ENCODE measurements at places on chromosomes 6 and 20.

DNA sequence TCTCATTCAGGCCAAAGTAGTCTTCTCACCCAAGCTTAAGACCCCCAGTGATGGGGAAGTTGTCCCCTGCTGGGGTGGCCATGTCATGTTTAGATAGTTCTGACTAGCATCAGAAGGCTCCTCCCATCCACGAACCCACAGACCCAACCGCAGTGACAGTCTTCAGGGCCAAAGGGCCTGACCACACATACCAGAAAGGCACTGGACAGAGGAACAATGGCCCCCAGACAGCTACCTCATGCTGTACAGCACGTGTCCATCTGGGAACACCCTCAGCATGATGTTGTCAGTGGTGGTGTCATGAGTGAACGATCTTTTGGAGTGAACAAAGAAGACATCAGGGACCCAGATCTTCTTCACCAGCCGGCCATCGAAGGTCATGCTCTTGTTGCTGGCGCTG, 46.3 kb downstream of the GABRR2 start:
- no peak for DNase-seq

GRCh38 chr6:45965792-45966191, 49.9 kb downstream of the CLIC5 start:
- no peak for DNase-seq

- DNase-seq: no peak
Measured at GRCh38 chr6:13664703-13665352, 46.8 kb downstream of the RANBP9 start.

GRCh38 chr6:170208651-170209353, 82.1 kb downstream of the DLL1 start:
- no peak for DNase-seq

DNA sequence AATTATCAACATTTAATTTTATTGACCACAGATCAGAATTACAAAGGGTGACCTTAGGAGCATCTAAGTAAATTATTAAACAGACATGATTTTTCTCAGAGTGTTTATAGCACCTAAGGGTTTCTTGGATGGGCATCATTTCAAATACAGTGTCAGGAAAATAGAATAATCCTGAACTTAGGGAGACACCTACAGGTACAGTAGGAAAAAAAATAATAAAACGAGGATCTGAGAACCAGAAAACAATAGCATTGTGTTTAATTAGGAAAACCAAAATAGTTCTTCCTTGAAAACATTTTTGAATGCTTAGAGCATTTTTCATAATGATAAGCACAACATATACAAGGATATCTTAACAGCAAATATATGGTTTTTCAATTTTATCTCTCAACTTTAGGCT, 39.2 kb downstream of the MMUT start:
- no peak for DNase-seq

- DNase-seq: no peak
Measured at GRCh38 chr6:126603410-126603809, 263.5 kb downstream of the CENPW start.

GRCh38 chr6:63475707-63476106, 96.6 kb upstream of the LOC128125822 start:
- DNase-seq: no peak

DNA sequence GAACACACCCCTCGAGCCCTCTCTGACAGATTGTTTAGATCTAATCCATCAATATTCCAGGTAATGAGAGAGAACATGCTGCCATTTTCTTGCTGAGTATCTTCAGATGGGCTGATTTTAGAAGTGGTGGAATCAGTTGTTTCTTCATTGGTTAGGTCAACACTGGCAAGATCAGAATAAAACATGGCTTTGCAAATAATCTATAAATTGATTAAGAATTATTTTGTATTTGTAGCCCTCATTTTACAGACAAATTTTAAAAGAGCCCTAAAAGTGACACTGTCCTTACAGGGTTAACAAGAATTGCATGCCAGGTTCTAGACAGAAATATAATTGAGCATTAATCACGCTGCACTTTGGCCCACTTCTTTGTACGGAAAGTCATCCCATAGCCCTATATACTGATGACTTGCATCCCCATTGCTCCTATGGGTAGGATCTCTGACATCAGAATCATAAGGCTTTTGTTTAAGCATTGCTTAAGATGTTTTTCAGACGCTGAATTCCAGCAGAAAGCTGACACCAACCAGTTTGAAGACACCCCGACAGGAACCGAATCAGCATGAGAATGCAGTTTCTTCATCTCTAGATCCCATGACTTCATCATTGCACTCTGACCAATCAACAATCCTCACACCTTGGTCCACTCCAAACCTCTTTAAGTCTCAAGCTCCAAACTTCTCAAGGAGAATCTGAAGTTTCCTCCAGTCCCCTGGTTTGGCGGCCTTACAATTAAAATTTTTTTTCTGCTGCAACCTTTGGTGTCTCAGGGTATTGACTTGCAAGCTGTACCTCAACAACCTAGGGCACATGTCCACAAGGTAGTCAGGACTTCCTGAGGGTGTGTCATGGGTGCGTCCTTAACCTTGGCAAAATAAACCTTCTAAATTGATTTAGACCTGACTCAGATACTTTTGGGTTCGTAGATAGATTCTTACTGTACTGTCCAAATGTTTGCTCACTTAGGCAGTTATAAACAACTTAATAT, 7.8 kb downstream of the TDP2 start:
- no peak for DNase-seq

GRCh38 chr6:24961852-24962251, 26.1 kb upstream of the RIPOR2 start:
- DNase-seq: no peak

DNA sequence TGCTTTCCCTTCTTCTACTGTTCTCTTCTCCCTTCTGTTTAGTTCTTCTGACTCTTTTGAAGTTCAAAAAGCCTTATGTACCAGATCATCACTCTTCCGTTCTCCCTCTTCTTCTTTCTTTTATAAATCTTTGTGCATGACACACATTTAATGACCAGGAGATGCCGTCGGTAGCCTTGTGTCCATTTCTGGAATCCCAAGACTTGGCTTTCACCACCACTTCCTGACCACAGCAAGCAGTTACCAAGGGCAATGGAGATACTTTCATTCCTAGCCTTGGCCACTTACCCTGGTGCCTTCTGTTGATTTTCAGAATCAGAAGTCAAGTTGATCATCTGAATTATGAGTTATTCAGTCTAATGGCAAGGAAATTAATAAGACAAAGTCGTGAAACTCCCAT, 268.5 kb upstream of the QKI start:
- DNase-seq: no peak

DNA sequence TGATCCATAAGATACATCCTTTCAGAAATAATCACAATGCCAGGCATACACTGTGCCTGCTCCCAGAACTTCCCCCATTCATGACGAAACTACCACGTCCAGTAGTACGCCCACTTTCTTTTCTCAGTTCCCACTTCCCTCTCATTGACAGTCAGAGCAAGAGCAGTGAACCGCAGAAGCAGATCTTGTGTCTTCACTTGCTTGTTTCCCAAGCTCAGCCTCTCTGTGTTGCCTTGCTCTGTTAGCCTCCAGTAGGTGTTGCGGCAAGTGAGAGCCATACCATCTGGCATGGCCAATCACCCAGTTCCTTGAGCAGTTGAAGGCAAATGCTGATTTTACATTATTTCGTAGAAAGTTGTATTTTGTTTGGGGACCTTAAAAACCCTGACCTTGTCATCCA, 11.7 kb downstream of the UST start:
- DNase-seq: no peak

- DNase-seq: no peak
Measured at GRCh38 chr6:168695701-168696100, 254.7 kb downstream of the SMOC2 start.

- no peak for DNase-seq
Measured at GRCh38 chr20:60352017-60352416, 393.8 kb downstream of the CDH26 start.

- no peak for DNase-seq
Measured at GRCh38 chr20:47701612-47702011, 83.7 kb downstream of the SULF2 start.
